Astrocyte of the spinal cord (primary cell): ENCODE measurements at places on chromosomes 12 and 14.
A peak's percentile ranks its signal among the peaks of the same experiment; 100 is the strongest.

DNA sequence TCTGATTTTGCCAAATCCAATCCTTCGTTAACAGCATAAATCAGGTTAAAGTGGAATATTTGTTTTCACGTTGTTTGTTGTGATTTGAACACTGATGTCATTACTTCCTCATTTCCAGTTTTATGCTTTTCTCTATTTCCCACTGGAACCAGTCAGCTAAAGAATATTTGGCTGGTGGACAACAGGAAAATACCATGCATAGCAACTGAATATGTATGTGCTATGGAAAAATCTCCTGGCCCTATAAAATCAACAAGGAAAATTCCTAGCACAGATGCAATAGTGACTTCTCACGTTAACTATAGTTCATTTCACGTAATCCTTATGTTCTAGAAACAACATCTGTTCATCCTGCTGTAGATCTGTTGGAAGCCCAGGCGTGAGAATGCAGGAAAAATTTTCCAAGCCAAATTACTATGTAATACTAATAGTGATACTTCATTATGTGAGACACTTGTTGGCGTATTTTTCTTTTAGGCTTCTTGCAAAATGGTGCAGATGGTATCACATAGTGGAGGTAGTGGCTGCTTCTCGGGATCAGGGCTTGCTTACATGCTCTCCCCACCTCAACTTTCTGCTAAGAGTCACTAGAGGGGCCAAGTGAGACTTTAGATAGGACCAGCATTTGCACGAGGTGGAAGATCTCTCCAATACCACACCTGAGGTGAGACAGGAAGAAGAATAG lies 86.3 kb upstream of the USP44 start:
- DNase-seq, result peak; percentile 81

DNA sequence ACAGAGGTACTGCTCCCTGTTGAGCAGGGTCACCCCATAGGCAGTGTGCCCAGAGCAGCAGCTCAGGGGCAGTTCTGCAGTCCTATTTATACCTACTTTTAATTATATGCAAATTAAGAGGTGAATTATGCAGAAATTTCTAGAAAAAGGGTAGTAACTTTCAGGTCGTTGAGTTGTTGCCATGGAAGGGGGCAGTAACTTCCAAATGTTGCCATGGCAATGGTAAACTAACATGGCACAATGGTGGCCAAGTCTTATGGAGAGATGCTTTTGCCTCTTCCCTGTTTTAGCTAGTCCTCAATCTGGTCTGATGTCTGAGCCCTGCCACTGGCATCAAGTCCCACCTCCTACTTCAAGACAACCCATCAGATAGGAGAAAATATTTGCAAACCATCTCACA lies 30.4 kb upstream of the P2RX7 start:
- no peak for DNase-seq

DNA sequence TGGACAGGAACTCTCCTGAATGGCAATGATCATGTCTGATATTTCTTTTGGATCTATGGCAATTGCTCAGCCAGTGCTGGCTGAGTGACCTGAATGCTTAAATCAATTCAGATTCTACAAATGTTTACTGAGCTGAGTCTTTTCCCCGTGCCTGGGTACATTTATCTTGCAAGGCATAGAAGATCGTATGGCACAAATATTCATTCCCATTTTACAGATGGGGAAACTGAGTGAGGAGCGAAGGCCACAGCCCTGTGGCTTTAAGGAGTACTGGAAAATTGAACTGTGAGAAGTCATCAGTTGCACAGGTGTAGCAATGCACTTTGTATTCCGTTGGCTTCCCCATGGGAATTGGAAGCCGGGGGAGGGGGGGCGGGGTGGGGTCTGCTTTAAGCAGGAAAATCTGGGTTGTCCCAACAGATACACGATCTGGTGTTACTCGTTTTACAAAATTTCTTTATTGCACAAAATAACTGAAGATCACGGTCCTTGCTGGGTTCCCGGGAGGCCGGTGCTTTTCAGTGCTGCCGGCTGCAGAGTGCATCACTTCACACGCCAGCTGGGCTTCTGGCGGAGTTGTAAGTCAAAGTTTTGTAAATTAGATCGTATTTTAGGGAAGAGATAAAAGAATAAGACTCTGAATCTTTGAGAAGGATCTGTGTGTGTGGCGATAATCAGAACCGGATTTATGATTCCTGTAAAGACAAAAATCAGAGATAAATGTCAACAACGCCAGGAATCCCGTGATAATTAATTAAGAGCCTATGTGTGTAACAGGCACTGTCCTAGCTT lies 75.0 kb upstream of the MAP1LC3B2 start:
- no peak for DNase-seq

DNA sequence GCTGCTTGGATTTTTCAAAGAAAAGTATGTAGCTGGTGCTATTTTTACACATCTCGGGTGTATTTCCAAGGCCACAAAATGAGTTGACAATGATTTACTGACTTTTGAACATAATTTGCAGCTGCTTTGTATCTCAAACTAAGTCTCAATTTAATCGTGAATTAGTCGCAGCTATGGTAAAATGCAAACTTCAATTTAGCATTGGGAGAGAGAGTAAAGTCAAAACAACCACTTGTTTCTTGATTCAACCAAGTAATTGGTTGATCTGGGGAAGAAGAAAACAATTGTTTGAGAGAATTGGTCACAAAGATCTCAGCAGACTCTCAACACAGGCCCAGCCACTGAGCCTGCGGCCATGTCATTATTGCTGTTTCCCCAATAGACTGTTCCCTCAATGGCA lies 75.0 kb upstream of the DYRK2 start:
- no peak for DNase-seq

- no peak for DNase-seq
Measured at GRCh38 chr12:53227341-53227740, 4.7 kb downstream of the RARG start.
